ENCODE measurements at places on chromosomes 3 and 15. TPM values are rescaled to one million over a fixed set of nuclear protein-coding genes. Genes with fewer than 3 reads are reported as not detected.

- no peaks in the 10 kb centered on the region for H3K36me3 ChIP-seq
- no peak overlapping the region for H3K27ac ChIP-seq
- H3K4me3 ChIP-seq, result no peak overlapping the region
- H3K27me3 ChIP-seq, result no peaks in the 10 kb centered on the region
Observed at GRCh38 chr3:166556955-166557354, 719.7 kb upstream of the BCHE start.

DNA sequence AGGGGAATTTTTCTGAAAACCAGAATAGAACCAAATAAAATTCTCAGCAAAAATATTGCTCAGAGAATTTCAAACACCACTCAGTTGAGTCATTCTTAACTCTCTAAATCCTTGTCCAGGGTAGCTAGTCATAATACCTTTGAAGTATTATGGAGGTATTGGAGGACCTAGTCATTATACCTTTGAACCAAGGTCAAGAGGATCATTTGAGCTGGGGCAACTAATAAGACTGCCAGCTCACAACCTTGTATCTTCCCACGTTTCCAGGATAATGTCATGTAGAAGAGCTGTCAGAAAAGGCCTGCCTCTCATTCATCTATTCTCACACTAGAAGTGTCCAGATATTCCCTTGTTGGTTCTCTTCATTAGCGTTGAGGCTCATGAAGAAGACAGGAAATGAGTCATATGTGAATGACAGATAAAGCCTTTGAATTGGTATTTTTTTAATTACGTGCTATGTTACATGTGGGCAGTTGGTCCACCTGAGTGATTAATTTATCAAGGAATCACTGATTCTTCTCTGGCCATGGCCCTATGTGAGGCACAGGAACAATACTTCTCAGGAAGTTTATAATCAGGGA is 48.3 kb downstream of the TOPAZ1 start:
- no peak overlapping the region for H3K4me3 ChIP-seq
- H3K36me3 ChIP-seq, result no peaks in the 10 kb centered on the region
- H3K27me3 ChIP-seq, result no peaks in the 10 kb centered on the region
- DNase-seq, result no peak

GRCh38 chr15:99545605-99546004 is 20.2 kb upstream of the MEF2A start:
- H3K4me3 ChIP-seq, result no peak overlapping the region
- no peak overlapping the region for H3K27ac ChIP-seq
- DNase-seq, result no peak
- H3K27me3 ChIP-seq, result no peaks in the 10 kb centered on the region
- H3K36me3 ChIP-seq, result no peaks in the 10 kb centered on the region

GRCh38 chr15:41930221-41930866 is 36.5 kb upstream of the SPTBN5 start:
- H3K36me3 ChIP-seq, result no peaks in the 10 kb centered on the region
- peaks cover 73% of the 10 kb centered on the region for H3K4me1 ChIP-seq
- peak overlapping the region; percentile 62 for H3K27ac ChIP-seq
- H3K4me3 ChIP-seq, result no peak overlapping the region
- peak; percentile 67 for DNase-seq

DNA sequence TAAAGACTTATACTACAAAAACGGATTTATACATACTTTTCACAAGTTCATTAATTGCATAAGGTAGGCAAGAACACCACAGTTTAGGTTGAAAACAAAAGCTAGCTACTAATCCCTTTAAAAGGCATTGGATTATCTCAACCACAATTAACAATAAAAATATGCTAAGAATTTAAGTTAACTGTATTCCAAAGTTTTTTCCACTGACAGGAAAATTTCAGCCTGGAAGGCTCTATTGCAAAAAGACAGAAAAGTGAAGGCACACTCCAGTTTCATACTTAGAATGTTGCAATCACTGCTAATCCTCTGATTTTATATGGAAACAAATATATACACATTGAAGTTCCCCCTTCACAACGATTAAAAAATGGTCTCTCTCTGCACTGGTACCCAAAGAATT is 71.5 kb downstream of the TJP1 start:
- DNase-seq, result no peak
- H3K27ac ChIP-seq, result no peak overlapping the region
- H3K36me3 ChIP-seq, result peaks cover 6% of the 10 kb centered on the region
- H3K27me3 ChIP-seq, result no peaks in the 10 kb centered on the region
- H3K4me3 ChIP-seq, result no peak overlapping the region

GRCh38 chr3:186208296-186208989 is 99.6 kb upstream of the ETV5 start:
- H3K4me1 ChIP-seq, result peaks cover 15% of the 10 kb centered on the region
- H3K27me3 ChIP-seq, result no peaks in the 10 kb centered on the region
- H3K27ac ChIP-seq, result no peak overlapping the region
- H3K36me3 ChIP-seq, result no peaks in the 10 kb centered on the region
- no peak for DNase-seq
- H3K4me3 ChIP-seq, result no peak overlapping the region

- DNase-seq, result no peak
- H3K36me3 ChIP-seq, result no peaks in the 10 kb centered on the region
- H3K27me3 ChIP-seq, result no peaks in the 10 kb centered on the region
Observed at GRCh38 chr3:188559072-188559429, 405.1 kb downstream of the LPP start.

DNA sequence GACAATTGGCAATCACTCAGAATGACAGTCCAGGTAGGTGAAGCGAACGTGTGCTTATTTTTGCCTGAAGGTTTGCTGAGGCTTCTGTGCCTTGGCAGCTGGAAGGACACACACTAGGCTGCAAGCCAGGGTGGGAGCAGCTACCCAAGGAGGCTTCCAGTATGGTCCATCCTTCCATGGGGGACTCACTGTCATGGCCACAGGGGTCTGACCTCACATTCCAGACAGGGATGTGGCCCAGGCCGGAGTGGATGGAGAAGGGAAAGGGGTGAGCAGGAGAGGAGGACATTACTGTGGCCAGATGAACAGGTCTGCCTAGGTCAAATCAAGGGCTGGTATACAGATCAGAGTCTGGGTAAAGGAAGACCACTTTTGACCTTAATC is 247.7 kb downstream of the ADAMTS17 start:
- no peak overlapping the region for H3K27ac ChIP-seq
- H3K27me3 ChIP-seq, result no peaks in the 10 kb centered on the region
- H3K36me3 ChIP-seq, result no peaks in the 10 kb centered on the region
- no peaks in the 10 kb centered on the region for H3K4me1 ChIP-seq
- no peak overlapping the region for H3K4me3 ChIP-seq
- no peak for DNase-seq

VWA5B2 gene
- total RNA-seq, result not detected

ANKRD63 gene
- total RNA-seq, result not detected
